NCI-H2081 (cell line): ENCODE measurements at places on chromosomes 5 and 9.

DNA sequence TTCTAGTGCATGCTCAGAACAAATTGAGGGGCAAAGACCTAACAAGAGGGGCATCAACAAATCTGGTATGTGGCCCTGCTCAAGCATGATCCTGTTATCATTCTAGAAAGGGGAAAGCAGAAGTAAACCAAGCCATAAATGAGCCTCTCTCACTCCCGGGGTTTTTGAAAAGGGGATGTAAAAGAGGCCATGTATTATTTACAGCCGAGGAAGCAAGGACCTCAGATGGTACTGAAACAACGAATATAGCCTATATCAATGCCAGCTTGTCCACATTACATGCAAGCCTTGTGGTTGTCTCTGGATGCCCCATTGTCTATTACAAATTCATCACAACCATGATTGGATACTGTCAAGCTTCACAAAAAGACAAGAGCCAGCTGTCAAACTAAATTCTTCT lies 211.3 kb downstream of the DCP2 start:
- DNase-seq: no peak

- no peak for DNase-seq
These were observed 74.5 kb downstream of the ADAMTS12 start for GRCh38 chr5:33817301-33817700.

DNA sequence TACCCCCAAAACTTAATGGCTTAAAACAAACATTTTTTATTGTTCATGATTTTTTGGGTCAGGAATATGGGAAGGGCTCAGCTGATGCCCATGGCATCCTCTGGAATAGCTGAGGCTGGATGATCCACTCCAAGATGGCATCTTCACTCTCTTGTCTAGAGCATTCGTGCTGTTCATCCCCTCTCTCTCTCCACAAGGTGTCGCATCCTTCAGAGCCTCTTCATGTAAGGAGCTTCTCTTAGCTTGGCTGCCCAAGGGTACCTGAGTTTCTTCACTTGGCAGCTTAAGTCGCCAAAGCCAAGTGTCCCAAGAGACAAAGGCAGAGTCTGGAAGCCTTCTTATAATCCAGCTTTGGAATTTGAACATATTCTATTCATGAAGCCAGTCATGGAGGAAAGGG lies 294.7 kb downstream of the CHSY3 start:
- DNase-seq: no peak

DNA sequence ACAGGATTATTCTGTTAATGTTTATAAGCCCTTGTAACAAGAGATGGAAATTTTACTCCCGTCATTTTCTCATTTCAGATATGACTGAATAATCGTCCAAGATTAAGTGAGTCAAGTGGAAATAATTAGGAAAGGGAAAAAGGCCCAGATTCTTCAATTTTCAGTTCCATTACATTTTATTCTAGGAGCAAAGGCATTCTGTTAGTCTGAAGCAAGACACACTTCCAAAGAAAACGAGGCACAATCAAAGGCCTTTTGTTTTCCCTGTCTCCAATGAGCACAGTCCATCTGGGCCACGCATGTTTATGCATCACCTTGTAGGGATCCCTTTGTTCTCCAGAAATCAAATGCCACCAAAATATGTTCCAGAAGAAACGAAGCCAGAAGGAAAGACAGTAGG lies 382.9 kb upstream of the RFX3 start:
- DNase-seq: no peak

- DNase-seq: no peak
These were observed 12.8 kb downstream of the FABP6 start for GRCh38 chr5:160242145-160242544.

- no peak for DNase-seq
These were observed 370.9 kb downstream of the DIRAS2 start for GRCh38 chr9:90271707-90272106.

- DNase-seq: no peak
These were observed 59.0 kb upstream of the ZBTB43 start for GRCh38 chr9:126745574-126746411.
